Left cardiac atrium (tissue), 4 donors: ENCODE measurements at places on chromosomes 1 and 21. TPM values are rescaled to one million over a fixed set of nuclear protein-coding genes. Genes with fewer than 3 reads are reported as not detected.
A peak's percentile ranks its signal among the peaks of the same experiment; 100 is the strongest.

The ELAVL4 gene
- 0.38 TPM for total RNA-seq

GRCh38 chr1:62229468-62229867, 34.8 kb downstream of the L1TD1 start:
- DNase-seq, result no peak

DNA sequence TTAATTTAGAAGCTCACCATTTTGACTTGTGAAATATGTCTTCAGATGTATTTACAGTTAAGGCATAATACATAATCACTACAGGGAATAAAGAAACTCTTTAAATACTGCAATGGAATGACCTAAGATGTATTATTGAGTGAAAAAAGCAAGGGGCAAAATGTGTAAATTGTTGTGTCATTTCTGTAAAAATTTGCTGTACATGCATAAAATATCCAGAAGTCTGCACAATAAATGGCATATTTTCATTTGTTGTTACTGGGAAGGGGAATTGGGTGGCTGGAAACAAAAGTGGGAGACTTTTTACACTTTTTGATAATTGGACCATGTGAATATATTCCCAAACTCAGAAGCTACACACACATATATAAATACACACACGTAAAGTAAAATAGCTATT, 17.1 kb downstream of the LRIG2 start:
- DNase-seq, result no peak

The GREM2 gene
- not detected for total RNA-seq

GRCh38 chr1:85276978-85277639, 677 bp upstream of the BCL10 start:
- no peak for DNase-seq

DNA sequence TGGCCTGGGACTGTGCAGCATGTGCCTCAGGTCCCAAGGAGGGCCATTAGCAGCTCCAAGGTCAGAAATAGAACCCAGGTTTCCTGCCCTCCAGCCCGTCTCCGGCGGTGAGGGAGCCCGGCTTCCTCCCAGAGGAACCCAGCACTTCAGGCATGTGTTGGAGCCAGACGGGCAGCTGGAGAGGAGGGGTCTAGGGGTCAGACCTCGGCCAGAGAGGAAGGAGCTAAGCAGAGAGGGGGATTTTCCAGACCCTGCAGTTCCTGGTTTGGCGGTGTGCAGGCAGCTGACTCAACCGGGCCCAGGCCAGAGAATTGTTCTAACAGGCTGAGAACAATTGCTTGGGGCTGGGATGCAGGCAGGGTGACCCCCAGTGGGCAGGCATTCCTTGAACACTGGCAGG, 37.1 kb downstream of the HSPG2 start:
- DNase-seq, result peak; percentile 64

- peak; percentile 81 for DNase-seq
Measured at GRCh38 chr1:204128964-204129896, 22.6 kb downstream of the ETNK2 start.

- DNase-seq, result no peak
Measured at GRCh38 chr1:185804206-185804605, 70.0 kb downstream of the HMCN1 start.

GRCh38 chr21:41768437-41769042, 1.7 kb upstream of the RIPK4 start:
- no peak for DNase-seq

- no peak for DNase-seq
Measured at GRCh38 chr1:2469103-2469940, 6.8 kb upstream of the PLCH2 start.
